Panc1 (cell line): ENCODE measurements at places on chromosomes 4 and X. TPM values are rescaled to one million over a fixed set of nuclear protein-coding genes. Genes with fewer than 3 reads are reported as not detected.

GRCh38 chrX:73766431-73766795, 203.4 kb downstream of the CHIC1 start:
- H3K27ac ChIP-seq = no peak overlapping the region
- H3K4me3 ChIP-seq = no peak overlapping the region
- no peaks in the 10 kb centered on the region for H3K36me3 ChIP-seq
- H3K4me1 ChIP-seq = no peaks in the 10 kb centered on the region
- DNase-seq = no peak
- H3K27me3 ChIP-seq = no peaks in the 10 kb centered on the region

DNA sequence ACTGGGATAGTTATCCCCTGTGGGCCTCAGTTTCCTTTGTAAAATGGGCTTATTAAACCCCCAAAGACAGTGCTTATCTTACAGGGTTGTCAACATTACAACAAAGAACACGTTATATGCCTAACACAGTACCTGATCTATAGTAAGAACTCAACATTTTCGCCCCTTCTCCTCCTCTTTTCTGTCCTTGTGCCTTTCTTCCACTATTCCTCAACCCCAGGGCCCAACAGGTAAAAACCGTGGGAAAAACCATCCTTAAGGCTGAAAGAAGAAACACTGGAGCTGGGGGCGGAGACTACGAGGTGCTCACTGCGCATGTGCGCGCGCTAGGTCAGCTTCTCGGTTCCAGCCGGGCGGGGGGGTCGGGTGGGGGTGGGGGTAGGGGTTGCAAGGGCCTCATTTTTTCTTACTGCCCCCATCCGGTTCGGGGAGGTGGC, 426 bp upstream of the XIAP start:
- no peak for DNase-seq
- H3K4me1 ChIP-seq = peaks cover 7% of the 10 kb centered on the region
- no peaks in the 10 kb centered on the region for H3K27me3 ChIP-seq
- H3K36me3 ChIP-seq = no peaks in the 10 kb centered on the region; the same call in 1 of the 2 replicates
- H3K4me3 ChIP-seq = peak overlapping the region; percentile 92
- peak overlapping the region; percentile 100 for H3K27ac ChIP-seq

DNA sequence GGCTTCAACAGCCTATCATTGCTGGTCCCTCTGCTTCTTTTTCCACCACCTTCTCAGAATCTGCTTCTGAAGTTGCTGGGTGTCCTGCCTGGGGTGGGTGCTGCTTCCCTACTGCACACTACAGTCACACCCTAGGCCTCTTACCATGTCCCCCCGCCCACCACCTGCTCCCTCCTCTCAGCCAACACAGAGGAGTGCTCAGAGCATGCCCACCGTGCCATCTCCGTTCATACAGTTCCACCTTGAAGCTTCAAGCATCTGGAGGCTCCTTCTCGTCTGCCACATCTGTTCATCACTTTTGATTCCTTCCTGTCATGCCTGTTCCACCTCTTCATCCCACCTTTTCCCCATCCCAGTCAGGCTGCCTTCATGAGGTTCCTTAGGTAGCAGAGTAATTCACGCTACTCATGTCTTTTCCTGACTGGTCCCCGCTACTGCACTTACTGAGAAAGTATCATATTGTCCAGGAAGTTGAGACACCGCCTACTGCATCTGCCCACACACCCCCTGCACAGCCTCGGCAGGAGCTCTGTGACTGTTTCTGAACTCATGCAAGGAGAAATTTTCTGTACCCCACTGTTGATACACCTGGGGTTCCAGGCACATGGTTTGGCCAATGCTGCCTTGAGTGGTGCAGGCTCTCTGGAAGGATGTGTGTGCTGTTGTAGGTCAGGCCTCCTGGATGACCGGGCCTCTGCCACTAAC, 39.5 kb downstream of the HADH start:
- H3K27me3 ChIP-seq = no peaks in the 10 kb centered on the region
- DNase-seq = no peak
- no peak overlapping the region for H3K4me3 ChIP-seq

DNA sequence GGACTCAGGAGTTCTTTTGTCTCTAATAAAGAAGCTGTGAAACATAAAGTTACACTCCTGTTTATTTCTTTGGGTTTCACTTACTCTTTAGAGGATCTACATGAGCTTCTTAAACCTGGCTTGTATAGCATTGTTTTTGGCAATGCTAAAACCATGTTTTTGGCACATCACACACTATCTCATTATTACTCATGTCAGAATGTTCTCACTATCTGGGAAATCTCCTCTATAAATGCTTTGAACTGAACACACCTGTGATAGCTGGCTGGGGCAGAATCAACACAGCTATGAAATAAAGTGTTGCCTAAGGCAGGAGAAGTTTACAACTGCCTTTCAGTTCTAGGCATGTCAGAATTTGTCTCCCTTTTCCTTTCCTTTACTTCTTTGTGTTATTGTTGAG, 52.6 kb downstream of the SULT1B1 start:
- no peak overlapping the region for H3K4me3 ChIP-seq
- no peaks in the 10 kb centered on the region for H3K4me1 ChIP-seq
- no peak overlapping the region for H3K27ac ChIP-seq
- H3K27me3 ChIP-seq = no peaks in the 10 kb centered on the region
- no peak for DNase-seq

- no peaks in the 10 kb centered on the region for H3K36me3 ChIP-seq
- H3K4me1 ChIP-seq = no peaks in the 10 kb centered on the region
- no peak for DNase-seq
- H3K27ac ChIP-seq = no peak overlapping the region
- H3K27me3 ChIP-seq = no peaks in the 10 kb centered on the region
These were observed 49.0 kb upstream of the HOPX start for GRCh38 chr4:56730097-56730496.

CT47B1 gene
- not detected for total RNA-seq

PNMA6F gene
- not detected for total RNA-seq

ZMAT1 gene
- 5.7 TPM for total RNA-seq

PAGE4 gene
- total RNA-seq = not detected

LDB2 gene
- total RNA-seq = not detected

MAPK10 gene
- total RNA-seq = 0.85 TPM

MAGEA1 gene
- total RNA-seq = not detected
